Stimulated activated CD4-positive, alpha-beta T cell treated with anti-CD3 and anti-CD28 coated beads, Interleukin-12 subunit alpha, Interleukin-12 subunit beta, amount 100 ng/mL, for 4 hours (primary cell): ENCODE measurements at places on chromosomes 2 and 18.

DNA sequence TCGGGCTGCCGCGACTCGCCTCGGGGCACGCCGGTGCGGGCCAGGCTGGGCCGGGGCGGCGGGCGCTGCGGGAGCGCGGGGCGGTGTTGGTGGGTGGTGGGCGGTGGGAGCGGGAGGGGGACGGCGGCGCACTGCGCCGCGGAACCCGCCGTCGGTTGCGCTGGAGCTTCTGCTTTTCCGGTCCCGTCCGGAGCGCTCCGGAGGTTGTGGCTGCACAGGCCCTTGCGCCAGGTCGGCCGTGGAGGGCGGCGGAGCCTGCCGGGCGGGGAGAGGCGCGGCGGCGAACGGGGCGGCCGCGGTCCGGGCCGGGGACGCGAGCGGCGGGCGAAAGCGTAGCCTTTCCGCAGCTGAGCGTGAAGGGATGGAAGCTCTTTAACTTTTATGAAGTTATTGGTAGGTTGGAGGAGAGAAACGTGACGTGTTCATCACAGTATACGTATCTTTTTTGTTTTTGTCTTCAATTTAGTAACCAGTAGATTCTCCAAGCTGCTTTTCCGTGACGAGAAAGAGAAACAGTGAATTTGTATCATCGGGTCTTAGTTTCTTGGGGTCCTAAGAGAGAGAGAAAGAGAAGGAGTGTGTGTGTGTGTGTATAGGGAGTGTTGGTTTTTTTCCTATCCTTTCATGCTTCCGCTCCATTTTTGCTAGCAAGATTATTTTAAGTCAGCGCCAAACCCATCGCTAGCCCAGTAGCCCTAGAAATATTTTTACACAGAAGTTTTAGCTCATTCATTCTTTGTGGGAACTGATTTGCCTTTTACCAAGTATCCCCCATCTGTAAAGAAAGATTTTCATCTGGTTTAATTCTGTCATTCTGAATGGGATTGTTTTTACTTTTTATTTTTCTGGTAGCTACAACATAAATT lies 535 bp downstream of the ATG4B start:
- DNase-seq, result peak; percentile 58

GRCh38 chr2:148298196-148298595 lies 277.3 kb downstream of the MBD5 start:
- no peak for DNase-seq

DNA sequence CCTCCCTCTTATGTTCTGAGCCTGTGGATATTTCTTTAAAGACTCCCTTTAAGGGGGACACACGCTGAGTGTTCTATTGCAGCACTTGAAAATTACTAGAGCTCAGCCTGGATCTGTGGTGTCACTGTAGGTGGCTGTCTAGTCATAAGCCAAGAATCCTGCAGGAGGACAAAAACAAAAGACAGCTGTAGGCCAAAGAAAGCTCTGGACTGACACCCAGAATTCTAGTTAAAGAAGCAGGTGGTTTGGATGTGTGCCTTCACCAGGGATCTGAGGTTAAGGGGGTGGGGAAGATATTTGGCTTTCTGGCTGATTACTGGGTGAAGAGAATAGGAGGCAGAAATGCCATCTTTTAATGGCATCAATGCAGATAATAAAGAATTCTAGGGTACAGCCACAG lies 842.5 kb upstream of the NXPH2 start:
- DNase-seq, result no peak

DNA sequence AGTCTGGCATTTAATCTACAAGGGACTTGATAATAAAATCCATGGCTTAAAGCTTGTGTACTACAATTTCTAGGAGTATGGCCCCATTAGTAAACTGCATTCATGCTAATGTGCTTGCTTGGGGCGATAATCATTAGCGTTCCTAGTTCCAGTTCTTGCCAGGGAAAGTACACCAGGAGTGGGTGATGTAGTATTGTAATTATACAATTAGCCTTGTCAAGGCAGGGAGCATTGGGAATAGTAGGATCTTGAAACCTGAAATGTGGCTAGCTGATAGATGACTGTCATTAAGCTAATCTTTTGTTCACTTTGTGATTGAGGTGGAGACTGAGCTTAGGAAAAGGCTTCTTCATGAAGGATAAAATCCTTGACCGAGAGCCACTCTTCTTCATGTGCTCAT lies 989.2 kb downstream of the CPS1 start:
- DNase-seq, result no peak

GRCh38 chr18:62717169-62717924 lies 2.0 kb downstream of the PHLPP1 start:
- peak; percentile 16 for DNase-seq

GRCh38 chr2:99520813-99521212 lies 31.0 kb upstream of the REV1 start:
- DNase-seq, result no peak

- DNase-seq, result no peak
Observed at GRCh38 chr2:191158193-191158592, 7.4 kb upstream of the STAT4 start.

DNA sequence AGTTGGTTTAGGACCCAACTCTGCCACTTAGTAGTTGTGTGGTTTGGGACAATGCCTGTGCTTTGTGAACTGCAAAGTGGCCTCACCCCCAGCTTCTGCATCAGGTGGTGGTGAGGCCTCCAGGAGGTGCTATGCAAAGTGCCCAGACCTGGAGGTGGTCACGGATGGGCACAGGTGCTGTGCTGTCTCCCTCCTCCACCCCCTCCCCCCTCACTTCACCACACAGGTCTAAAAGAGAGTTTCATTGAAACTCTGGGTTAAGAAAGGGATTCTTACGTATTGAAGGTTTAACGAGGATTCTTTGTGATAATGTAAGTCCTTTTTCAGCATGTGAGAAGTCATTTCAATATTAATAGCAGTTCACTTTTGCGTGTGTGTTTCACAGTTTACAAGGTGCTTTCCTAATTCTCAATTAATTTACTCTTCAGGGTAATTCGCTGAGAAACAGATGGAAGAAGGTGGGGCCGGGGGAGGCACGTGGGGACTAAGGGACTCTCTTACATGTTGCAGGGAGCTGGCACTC lies 369.9 kb downstream of the LPIN1 start:
- DNase-seq, result no peak

DNA sequence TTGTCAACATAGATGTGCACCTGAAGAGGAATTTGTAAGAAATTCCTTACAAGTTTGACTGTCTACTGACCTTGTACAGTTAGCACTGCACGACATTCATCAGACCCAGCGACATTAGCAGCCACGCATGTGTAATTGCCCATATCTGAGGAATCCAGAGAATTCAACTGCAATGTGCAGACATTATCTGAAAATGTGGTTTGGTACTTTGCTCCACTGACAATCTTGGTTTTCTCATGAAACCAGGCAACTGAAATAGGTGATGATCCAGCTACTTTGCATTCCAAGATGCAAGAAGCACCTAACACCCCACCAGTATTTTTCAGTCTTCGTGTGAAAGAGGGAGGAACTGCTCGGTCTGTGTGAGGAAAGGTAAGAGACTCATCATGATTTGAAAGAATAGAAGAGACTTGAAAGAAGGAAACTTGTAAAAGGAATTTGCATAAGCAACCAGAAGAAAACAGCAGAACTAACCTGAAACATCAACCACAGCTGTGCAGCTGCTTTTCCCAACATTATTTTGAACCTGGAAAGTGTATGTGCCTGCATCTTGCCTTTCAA lies 83.4 kb downstream of the TTN start:
- DNase-seq, result no peak

DNA sequence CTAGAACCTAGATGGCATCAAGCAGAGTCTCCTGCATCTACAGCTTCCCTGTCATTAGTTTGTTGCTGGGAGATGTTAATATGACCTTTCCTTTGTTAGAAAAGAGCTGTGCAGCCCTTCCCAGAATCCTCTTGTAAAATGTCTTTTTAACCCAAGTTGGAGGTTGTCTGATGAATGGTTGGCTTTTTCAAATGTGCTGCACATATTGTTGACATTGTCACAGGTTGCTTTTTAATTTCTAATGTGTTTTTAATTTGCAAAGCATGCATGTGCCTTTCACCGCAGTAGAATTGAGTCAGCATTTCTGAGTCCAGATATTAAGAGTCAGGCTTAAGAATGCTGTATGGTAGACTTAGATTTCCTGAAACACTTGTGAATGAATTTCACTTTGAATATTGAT lies 120.8 kb downstream of the GREB1L start:
- DNase-seq, result no peak

DNA sequence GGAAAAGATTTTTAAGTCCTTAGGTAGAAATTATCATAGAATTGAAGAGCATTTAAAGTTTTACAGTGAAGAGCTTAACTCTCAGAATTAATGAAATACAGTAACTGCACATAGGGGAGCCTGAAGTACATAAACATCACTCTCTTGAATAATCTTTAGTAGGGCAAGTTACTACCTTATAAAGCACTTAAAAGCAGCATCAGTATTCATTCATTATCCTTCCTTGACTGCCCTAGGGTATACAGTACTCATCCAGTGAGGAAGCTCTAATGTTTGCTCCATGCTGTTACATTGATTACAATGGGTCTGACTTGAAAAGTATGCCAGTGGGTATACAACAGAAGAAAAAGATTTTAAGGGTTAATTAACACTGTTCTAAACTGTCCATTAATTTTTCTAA lies 66.5 kb downstream of the ATF2 start:
- no peak for DNase-seq

- no peak for DNase-seq
Observed at GRCh38 chr18:77248873-77249568, 627 bp upstream of the GALR1 start.

GRCh38 chr2:149490296-149490695 lies 97.3 kb downstream of the MMADHC start:
- no peak for DNase-seq

DNA sequence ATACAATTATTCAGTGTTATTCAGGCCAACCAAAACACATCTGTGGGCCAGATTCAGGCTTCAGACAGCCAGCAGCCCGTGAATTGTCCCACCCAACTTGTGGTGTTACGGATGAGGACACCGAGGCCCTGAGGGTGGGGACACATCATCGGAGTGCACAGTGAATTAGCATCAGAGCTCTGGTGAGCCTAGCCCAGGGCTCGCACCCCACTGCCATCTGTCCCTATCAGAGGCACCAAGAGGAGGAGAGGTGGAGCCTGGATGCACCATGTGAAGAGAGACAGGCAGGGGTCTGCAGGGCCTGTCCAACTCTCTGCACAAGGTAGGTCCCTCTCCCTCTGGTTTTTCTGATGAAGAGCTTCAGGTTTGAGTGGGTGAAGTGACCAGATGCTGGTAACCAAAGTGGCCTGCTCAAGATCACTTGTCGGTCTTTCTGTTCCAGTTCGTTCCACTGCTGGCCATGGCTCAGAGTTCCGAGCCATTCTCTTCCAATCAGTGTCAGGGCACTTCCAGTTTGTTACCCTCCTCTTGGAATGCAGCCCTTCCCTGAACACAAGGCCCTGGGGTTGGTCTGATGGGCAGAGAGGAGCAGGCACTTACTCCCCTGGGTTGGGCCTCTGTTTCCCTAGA lies 14.8 kb upstream of the GLI2 start:
- DNase-seq, result no peak

DNA sequence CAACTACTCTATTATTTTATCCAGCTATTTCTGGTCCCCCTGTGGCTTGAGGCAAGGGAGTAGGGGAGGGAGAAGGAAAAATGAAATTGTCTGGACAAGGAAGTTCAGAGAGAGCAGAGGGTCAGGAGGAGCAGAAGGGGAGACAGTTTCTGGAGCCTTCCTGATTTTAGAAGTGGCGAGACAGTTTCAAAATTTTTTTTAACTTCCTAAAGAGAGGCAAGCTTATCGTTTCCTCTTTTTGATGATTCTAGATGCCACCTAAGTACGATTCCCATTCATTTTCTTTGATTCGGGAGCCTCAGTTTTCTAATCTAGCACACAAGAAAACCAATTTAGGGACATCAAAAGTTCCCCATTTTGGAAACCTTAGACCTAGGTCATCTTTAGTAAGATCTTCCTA lies 96.9 kb upstream of the B3GNT2 start:
- DNase-seq, result no peak

- no peak for DNase-seq
Observed at GRCh38 chr2:241219030-241219382, 30.5 kb downstream of the ANO7 start.

DNA sequence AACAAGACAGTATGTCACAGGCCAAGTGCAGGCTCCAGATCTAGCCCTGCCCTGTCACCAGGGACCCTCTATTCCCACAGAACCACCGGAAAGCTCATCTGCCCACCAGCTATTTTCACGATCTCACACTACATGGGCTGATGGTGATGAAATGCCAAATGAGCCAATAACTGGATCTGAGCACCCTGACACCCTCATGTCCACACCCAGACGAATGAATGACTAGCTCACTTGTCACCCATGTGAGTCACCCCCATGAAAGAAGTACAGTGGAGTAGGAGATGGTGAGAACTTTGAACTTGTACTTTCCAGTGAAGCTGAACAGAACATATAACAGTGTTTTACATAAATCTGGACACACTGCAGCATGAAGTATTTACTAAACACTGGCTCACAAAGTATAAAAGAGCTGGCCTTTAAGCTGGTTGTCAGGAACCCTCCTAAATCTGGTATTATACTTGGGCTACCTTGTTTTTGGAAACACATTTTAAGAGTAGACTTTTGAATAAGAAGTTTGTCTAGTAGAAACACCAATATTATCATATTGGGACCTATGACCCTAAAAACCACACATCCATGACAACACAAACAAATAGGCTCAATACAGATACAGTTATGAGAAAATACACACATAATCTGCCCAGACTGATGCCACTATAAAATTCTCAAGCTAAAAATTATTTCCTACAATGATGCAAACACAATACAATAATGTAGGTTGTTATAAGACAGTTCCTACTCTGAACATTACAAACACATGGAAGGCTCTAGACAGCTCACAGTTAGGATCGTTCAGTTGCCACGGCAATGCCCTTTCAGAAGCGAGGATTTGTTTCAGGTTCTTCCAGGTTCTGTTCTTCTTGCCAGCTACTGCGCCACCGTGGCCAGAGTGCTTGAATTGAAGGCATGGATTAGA lies 19.0 kb downstream of the INO80C start:
- peak; percentile 15 for DNase-seq

DNA sequence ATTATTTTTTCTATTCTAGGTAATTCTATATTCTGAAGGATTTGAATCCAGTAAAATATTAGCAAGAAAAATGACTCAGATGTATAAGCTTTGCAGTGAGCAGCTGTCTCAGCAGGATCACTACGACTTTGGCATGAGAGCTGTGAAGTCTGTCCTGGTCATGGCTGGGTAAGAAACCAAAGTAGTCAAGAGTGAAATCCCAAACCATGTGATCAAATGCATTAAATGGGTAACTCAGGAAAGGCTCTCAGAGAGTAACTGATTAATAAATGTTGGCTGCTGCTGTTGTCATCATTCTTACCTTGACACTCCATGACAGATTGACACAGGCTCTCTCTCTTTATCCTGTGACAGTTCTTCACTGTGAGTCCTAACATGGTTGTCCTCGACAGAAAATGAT lies 124.1 kb downstream of the DNAH6 start:
- no peak for DNase-seq

GRCh38 chr2:160224507-160224906 lies 24.4 kb upstream of the ITGB6 start:
- DNase-seq, result no peak

GRCh38 chr2:10260130-10260529 lies 42.6 kb upstream of the HPCAL1 start:
- DNase-seq, result no peak

GRCh38 chr2:133525613-133526529 lies 42.4 kb downstream of the NCKAP5 start:
- DNase-seq, result no peak

- no peak for DNase-seq
Observed at GRCh38 chr2:60586081-60586480, 32.6 kb upstream of the BCL11A start.
